Bone marrow (tissue), 2 donors: ENCODE measurements at places on chromosomes 1 and 21.

DNA sequence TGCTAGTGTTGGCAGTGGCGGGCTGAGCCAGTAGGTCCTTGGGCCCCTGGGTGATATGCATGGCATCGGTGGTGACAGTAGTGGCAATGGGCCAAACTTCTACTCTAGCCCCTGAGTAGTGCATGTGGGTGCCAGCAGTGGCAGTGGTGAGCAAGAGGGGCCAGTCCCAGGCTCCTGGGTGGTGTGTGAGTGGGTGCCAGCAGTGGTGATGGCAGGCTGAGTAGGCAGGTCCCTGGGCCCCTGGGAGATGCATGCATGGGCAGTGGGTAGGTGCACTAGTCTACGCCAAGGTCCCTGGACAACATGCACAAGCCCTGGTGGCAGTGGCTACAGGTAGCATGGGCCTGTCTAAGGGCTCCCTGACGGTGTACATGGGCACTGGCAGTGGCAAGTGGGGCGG is 24.6 kb upstream of the TTC22 start:
- DNase-seq: no peak

DNA sequence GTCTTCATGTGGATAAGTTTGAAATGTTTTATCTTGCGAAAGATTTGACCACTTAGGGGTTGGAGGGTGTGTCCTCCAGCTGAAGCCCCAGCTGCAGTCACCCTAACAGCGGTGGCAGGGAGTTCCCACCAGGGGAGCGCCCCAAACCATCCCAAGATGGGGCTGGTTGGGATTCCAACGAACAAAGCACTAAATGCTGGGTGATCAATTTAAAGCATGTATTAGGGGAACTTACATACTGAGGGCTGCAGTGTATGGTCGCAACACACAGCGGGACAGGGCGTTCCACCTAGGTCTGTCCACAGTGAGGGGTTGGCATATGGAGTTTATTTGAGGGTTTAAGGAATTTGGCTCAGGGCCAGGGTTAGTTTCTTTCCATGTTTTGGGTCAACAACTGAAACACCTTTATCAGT is 26.3 kb downstream of the SLC37A1 start:
- DNase-seq: no peak

DNA sequence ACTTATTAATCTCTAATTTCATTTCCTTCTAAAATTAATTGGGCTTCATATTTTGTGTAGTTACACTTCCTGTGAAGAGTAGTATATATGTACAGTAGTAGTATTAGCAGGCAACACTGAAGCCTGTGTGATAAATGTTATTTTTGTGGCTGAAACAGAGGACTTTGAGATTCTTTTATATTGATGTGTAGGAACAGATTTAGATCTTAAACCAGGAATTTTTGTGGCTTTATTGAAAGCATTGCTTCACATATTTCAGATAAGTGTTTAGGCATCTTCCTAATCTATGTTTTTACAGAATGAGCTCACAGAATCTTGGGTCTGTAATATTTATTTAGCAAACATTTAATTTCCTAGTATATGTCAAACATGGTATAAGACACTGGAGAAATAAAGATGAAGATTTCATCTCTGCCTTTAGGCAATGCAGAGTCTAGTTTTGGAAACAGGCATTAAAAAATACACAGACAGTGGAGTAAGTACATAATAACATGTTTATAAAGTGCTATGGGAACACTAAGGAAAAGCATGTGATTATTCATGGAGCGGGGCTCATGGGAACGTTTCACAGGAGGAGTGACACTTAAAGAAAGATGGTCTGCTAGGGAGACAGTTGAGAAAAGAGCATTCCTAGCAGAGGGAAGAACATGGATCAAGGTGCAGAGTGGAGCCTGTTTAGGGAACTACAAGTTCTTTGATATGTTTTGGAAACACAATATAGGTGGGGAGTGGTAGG is 52.7 kb downstream of the MIGA1 start:
- DNase-seq: no peak

DNA sequence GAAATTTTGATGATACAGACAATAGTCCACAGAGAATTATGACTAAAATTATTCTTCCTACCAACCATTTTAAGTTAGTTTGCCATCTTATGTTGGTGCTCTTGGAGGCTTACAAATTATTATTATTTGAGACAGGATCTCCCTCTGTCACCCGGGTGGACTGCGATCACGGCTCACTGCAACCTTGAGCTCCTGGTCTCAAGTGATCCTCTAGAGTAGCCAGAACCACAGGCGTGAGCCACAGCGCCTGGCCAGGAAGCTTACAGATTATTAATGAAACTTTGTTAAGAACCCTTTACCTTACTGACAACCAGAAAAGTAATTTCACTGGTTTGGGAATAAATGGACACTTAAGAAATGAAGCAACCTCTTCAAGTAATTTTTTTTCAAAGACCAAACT is 8.0 kb upstream of the DNAJB4 start:
- no peak for DNase-seq

- DNase-seq: no peak
These were observed 10.0 kb downstream of the SPATA46 start for GRCh38 chr1:162366671-162367070.

- no peak for DNase-seq
These were observed 15.7 kb downstream of the GAS5 start for GRCh38 chr1:173852105-173852504.

DNA sequence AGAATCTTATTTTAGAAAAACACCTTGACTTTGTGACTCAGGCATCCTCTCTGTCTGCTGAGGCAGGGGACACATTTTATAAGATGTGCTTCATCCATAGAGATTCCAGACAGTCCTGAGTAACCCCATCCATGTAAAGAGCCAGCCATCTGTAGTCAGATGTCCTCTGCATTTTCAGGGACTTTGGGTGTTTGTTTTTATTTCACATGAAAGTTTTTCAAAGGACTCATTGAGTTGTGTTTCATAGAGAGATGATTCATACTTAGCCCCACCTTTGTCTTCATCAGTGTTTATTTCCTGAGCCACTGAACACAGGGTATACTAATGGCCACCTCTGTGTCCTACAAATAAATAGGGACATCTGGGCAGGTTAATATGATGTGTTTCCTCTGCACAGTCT is 280.4 kb downstream of the CACNA1E start:
- no peak for DNase-seq

- no peak for DNase-seq
These were observed 41.0 kb upstream of the EPHA8 start for GRCh38 chr1:22522221-22522743.

- no peak for DNase-seq
These were observed 823.0 kb upstream of the PRMT6 start for GRCh38 chr1:106233511-106233910.

GRCh38 chr1:91916811-91917460 is 31.0 kb upstream of the TGFBR3 start:
- DNase-seq: no peak

DNA sequence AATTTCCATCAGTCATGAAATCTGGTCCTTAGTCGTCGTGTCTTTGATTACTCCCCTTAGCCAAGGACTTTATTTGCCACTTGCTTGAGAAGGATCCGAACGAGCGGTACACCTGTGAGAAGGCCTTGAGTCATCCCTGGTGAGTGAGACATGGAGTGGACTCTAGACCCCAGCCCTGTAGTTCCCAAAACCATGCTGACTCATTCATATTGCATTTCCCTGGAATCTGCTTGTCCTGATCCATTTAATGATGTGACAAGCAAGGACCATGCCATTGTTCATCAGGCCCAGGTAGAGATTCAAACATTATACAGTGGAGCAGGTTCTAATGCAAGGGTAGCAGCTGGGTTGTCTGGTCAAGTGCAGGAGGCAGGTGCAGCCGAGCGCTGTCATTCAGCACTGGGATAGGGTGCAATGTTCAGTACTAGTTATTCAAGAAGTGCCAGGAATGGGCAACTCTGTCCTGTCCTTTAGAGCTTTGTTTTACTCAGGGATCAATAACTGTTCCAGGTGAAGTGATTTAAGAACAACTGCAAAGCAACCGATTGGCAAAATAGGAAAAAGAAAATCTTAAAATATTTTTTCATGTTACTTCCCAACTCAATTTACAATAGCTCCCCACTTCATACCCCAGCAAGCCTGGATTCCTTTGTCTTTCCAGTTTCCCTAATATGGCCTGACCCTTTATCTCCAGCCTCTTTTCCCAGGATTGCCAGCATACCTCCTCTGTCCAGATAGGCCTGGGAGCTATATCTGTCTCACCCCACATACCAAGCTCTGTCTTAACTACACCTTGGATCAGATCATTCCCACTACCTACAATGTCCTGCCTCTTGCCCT is 26.5 kb downstream of the CAMK1G start:
- no peak for DNase-seq

GRCh38 chr1:232622981-232623380 is 7.0 kb downstream of the SIPA1L2 start:
- no peak for DNase-seq

DNA sequence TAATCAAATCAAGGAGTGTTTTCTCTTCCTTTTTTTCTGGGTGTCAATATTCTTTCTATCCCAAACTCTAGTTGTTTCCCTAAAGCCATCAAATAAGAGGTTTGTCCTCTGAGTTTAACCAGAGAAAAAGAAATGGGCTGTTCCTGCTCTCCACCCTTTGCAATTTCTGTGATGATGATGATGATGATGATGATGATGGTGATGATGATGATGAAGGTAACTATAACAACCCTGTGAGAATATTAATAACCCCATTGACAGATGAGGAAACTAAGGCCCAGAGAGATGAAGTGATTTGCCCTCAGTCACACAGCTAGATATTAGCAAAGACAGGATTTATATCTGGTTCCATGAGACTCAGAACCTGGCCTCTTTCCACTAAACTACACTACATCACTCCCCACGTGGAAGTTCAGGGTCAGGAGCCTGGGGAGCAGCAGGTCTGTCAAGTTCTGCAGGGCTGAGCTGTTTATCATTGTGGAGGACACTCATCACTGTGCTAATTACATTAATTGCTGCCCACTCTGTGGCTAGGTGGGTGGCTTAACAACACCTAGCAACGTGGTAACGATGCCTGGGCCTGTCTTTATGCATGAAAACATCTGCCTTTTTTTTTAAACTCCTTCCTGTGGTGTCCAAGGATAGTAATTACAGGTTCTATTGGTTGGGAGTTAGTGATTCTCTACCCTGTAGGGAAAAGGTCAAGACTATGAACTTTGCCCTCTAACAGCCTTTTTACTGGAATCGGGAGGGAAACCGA is 19.0 kb upstream of the JUN start:
- no peak for DNase-seq

- no peak for DNase-seq
These were observed 21.9 kb upstream of the LAX1 start for GRCh38 chr1:203743091-203743571.

- DNase-seq: no peak
These were observed 516 bp upstream of the NMNAT2 start for GRCh38 chr1:183418696-183419095.

DNA sequence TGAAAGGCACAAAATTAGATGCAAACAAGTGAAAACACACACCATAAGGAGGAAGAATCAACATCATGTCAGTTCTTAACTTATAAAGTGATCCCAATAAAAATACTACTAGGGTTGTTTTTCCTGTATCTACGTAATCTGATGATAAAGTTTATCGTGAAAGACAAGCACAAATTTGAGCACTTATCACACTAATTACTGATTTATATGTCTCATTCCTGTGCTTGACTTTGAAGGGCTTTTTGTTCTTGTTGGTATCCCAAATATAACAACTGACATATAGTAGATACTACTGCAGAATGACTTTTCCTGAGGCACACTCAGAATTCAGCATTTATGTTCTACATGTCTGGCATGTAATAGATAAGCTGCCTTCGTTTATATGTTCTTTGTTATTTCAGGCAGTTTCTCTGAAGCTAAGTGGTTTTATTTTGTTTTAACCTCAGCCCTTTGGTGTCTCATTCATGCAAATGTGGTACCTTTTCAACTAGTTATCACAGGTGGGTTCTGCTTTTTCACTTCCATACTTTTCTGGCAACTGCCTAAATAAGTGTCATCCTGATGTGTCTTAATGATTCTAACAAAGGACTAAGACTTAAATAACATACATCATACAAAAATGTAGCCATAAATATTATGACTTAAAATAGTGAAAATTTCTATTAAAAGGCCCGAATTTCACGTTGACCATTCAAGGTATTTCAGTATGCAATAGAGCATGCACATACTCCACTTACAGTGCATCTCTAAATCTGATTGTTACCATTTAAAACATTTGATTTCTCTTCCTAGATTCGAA is 73.2 kb downstream of the LRRC8C start:
- DNase-seq: no peak

GRCh38 chr21:33775100-33775828 is 133.0 kb downstream of the ITSN1 start:
- no peak for DNase-seq

GRCh38 chr21:33261635-33262034 is 4.5 kb upstream of the IL10RB start:
- no peak for DNase-seq

GRCh38 chr1:30123896-30124295 is 599.5 kb downstream of the MATN1 start:
- DNase-seq: no peak

DNA sequence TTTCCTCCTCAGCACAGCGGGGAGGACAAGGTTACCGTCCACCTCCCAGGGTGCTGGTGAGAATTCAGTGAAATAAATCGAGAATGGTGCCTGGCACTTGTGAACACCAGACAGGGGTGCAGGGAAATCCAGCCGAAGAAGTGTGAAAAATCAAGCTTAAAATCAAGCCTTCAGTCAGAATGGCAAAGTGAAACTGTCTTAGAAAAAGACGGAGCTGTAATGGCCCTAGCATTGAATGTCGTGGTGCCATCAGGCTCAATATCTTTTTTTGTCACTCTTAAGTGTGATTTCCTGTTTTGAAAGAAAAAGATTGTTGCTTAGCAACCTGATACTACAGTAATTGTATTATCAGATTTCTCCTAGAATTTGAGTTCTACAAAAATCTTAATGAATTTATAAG is 22.1 kb downstream of the EDARADD start:
- no peak for DNase-seq

GRCh38 chr1:12153181-12153785 is 13.5 kb upstream of the TNFRSF1B start:
- peak; percentile 80 for DNase-seq

GRCh38 chr1:1216770-1217620 is 3.0 kb upstream of the TNFRSF4 start:
- no peak for DNase-seq

GRCh38 chr1:41626146-41626545 is 141.7 kb upstream of the EDN2 start:
- DNase-seq: no peak

GRCh38 chr1:115063228-115063901 is 25.9 kb downstream of the TSPAN2 start:
- no peak for DNase-seq

- no peak for DNase-seq
These were observed 8.1 kb upstream of the CMPK1 start for GRCh38 chr1:47325528-47325927.

GRCh38 chr1:47991673-47992072 is 5.5 kb downstream of the TRABD2B start:
- no peak for DNase-seq

DNA sequence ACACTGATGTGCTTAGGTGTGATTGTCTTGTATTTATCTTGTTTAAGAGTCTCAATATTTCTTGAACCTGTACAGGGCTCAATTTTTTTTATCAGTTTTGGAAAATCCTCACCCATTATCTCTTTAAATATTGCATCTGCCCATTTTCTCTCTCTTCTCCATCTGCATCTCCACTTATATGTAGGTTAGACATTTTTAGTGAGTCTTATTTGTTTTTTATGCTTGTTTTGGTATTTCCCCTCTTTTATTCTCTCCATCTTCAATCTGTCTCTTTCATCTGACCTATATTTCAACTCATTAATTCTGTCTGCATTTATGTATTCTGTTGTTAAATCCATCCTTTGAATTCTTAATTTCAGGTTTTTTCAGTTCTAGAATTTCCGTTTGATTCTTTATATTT is 32.9 kb upstream of the SHCBP1L start:
- no peak for DNase-seq
